ENCODE measurements at places on chromosomes 3 and 15.

DNA sequence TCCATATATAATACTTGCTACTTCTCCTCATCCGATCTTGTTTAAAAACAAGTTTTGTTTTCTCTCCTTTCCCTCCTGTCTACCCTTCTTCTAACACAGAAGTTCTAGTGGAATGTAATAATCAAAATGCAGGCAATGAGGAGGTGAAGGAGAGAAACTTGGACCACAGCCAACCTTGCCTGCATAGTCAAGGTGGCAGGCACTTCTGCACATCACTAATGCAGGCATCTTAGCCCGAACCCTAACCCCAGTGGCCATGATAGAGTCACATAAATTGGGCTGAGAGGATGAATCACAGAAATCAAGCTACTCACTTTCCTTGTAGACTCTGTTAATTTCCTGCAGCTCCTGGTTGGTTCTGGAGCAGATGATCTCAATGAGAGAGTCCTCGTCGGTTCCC lies 41.0 kb downstream of the ANXA2 start:
- no peak for DNase-seq

DNA sequence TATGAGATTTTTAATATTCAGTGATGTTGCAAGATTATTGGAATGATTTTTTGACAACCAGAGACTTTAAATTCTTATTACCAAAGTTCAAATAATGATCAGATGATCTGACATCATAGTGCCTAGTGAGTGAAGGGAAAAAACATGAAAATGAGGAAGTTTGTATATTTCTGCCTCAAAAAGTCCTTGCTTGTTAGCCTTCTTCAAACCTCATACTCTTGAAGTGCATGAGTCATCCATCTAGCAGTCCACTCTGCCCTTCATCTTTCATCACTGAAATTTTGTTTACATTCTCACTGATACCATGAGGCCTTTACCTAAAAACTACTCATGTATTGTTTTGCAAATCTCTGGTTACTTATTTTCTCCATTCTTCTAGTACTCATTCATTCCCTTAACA lies 23.9 kb upstream of the OR5H6 start:
- no peak for DNase-seq

DNA sequence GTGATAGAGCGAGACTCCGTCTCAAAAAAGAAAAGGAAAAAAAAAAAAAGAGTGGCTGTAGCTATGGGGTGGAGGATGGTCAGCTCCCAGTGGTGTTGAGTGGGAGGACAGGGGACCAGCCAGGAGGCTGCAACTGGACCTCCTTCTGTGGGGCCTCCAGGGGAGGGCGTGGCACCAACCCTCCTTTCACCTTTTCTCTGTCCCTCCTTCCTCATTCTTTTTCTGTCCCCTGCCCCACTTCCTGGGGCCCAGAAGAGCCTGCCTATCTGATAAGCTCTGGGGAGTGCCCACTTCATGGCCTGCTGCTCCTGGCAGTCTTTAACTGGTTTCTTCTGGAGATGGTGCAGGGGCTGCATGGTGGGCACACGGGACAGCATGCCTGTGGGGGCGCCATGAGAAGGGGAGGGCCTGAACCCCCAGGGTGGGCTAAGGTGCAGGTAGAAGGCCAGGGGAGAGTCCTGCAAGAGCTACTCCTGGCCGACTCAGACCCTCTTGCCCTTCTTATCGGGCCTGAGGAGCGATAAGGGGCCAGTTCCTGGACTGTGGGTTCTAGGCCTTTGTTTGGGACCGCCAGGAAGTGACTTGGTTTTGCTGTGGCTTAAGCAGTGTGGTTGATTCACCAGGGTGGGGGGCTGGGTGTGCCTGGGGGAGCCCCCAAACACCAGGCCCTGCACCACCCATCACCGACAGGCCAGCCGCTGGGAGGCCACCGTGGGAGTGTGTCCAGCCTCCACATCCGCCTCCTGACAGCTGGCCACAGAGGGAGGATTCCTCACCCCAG lies 49.4 kb upstream of the FLNB start:
- no peak for DNase-seq

DNA sequence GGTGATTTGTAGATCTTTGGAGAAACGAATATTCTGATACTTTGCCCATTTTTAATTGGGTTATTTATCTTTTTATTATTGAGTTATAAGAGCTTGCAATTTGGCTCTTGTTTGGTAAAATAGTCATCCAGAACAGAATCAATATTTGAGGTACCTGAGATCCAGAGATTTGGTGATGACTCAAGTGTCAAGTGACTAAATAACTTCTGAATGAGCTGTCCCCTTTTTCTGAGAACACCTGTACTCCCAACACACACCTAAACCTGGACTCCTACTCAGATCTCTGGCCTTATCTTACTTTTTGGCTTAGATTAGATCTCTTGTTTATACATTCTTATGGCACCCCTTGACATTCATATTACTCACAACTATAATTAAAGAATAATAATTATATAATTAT lies 3.1 kb upstream of the TRA2B start:
- DNase-seq = no peak

GRCh38 chr3:18989237-18989795 lies 159.0 kb upstream of the KCNH8 start:
- DNase-seq = no peak

GRCh38 chr3:41711651-41712050 lies 250.3 kb downstream of the ULK4 start:
- DNase-seq = no peak

- no peak for DNase-seq
Measured at GRCh38 chr3:59514865-59515482, 465.1 kb upstream of the CFAP20DC start.

GRCh38 chr15:83352119-83352518 lies 67.7 kb upstream of the BNC1 start:
- no peak for DNase-seq

- DNase-seq = no peak
Measured at GRCh38 chr15:67855842-67856241, 16.0 kb upstream of the RNU6-1 start.

- DNase-seq = no peak
Measured at GRCh38 chr15:48868023-48868422, 9.9 kb upstream of the EID1 start.

GRCh38 chr15:70503798-70504298 lies 259.5 kb downstream of the UACA start:
- DNase-seq = no peak

GRCh38 chr3:193030276-193030675 lies 112.6 kb upstream of the MB21D2 start:
- DNase-seq = no peak

DNA sequence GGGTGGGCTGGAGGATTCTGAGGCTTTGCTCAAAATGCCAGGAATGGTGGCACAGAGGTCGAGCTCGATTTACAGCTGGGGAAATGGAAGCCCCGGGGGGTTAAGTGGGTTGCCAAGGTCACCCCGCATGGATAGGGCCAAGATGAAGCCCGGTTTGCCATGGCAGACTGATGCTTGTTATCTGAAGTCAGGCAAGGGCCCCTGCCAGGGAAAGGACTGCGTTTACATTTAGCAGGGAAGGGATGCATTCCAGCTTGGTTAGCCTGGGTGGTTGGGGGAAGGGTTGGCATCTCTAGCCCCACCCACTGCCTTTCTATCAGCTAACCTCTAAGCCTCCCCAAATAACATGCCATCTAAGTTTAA lies 79.0 kb downstream of the RPLP1 start:
- no peak for DNase-seq

DNA sequence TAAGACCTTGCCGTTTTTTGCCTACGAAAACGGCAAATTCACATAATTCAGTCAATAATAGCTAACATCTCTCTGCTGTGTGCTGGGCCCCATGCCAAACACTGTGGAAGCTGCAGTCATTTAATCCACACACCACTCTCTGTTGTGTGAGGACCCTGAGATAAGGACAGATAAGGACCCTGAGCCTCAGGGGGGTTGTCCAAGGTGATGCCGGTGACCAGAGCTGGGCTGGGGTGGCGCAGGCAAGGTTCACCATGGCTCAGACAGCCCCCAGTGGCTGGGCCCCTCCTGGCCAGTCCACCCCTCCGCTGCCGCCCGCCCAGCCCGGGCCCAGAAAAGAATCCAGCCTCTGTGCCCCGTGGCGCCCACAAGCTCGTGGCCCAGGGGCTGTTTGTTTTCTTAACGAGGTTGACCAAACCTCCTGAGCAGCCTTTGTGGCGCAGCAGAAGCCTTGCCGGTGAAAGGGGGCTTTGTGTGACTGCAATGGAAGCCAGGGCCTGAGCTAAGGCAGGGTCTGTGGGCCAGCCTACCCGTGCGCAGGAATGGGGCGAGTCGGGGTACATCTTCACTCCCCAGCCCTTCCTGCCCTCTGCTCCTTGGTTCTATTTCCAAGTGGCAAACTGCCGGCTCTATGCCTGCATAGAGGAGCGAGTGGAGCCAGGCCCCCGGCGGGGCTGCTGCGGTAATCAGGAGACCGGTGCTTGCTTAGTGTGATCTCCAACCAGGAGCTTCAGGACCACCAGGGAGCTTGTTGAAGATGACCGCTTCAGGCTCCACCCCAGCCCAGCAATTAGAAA lies 4.4 kb upstream of the SNX22 start:
- DNase-seq = no peak

DNA sequence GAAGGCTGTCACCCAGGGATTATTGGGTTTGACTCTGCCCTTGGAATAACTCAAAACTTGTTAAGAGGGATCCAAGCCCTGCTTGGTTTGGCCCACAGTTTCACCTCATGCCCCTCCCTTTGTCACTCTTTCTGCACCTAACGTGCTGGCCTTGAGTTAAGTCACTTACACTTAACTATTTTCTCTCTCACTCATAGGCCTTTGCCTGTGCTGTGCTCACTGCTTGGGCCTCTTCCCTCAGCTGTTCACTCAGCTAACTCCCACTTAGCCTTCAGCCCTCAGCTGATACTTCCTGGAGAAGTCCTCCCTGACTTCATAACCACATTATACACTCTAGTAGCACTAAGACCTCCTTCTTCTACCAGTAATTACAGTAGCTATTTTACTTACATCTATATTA lies 133.3 kb downstream of the CMSS1 start:
- no peak for DNase-seq

DNA sequence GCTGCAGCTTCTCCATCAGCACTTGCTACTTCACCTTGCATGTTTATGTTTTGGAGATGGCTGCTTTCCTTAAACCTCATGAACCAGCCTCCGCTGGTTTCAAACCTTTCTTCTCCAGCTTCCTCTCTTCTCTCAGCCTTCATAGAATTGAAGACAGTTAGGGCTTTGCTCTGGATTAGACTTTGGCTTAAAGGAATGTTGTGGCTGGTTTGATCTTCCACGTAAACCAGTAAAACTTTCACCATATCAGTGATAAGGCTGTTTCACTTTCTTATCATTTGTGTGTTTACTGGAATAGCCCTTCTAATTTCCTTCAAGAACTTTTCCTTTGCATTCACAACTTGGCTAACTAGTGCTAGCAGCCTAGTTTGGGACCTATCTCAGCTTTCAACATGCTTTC lies 11.7 kb upstream of the GNAT1 start:
- no peak for DNase-seq

DNA sequence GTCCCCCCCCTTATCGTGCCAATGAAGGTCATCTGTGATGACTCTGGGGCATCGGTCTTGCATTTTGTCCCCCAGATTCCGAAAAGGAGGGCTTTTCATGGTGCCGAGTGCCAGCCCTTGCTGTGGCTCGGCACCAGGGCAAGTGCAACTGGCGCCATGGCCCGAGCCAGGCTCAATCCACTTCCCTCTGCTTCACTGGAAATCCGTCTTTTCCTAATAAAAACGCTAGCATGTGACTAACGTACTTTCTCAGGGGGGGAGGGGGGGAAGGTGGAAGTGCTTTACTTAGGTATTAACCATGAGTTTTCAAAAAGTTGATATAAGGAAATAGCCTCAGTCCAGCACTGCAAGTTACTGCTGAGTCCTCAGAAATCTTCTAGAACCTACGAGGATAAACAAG lies 20.5 kb downstream of the TRPM1 start:
- no peak for DNase-seq

DNA sequence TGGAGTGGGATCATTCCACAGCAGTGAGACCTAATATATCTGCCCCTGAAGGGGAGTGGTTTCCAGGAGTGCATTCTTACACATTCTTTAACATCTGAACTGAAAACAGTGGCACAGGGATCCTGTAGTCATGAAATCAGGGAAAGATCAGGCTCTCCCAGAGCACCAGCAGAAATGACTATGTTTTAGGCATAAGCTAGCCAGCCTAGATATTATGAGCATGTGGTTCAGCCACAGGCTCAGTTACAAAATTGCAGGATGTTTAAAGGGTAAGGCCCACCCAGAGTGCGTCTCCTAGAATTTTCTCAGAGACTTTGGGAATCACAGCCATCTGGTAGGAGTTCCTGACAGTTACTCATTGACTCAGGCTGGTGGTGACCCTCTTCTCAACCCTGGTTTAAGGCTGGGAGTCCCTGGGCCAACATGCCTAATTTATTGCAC lies 20.9 kb downstream of the FSTL1 start:
- DNase-seq = no peak

GRCh38 chr3:43162230-43163084 lies 56.6 kb upstream of the POMGNT2 start:
- peak; percentile 19 for DNase-seq

DNA sequence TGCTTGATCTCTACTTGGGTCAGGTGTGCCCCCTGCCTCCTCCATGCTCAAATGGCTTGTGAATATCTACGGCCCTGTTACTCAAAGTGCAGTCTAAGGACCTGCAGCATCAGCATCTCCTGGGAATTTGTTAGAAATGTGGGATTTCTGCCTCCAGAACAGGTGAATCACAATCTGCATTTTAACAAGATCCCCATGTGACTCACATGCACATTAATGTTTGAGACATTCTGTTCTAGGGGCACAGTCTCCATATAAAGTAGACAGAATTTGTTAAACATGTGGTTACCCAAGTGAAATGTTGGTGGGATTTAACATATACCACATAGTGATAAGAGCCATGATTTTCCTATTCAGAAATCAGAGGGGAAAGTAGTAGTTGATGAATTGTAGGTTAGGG lies 256.2 kb downstream of the NR1D2 start:
- DNase-seq = no peak

- no peak for DNase-seq
Measured at GRCh38 chr3:52463416-52463815, 8.0 kb downstream of the NISCH start.

DNA sequence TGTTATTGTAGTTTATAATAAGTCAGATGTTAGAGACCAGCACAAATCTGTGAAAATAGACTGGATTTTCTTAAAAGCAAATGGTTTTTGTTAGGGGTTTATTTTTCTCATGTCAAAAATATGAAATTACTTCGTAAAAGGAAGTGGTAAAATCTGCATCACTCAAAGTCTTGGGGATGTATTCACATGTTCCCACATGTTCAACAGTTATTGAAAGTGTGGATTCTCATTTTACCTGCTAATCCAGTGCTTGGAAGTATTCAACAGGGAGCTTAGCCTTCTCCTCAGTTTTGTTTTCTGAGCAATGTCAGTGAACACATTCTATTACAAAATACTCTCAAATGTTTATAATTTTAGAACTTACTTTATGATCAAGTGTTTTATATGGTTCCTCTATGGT lies 352.0 kb downstream of the SOX2 start:
- no peak for DNase-seq

- DNase-seq = no peak
Measured at GRCh38 chr3:141878817-141879216, 2.4 kb downstream of the ATP1B3 start.

- no peak for DNase-seq
Measured at GRCh38 chr3:33791477-33792166, 6.8 kb upstream of the PDCD6IP start.

- no peak for DNase-seq
Measured at GRCh38 chr3:134871818-134872217, 76.8 kb downstream of the EPHB1 start.

GRCh38 chr3:130654921-130655320 lies 91.7 kb downstream of the PIK3R4 start:
- DNase-seq = no peak
